ENCODE measurements at places on chromosomes 1 and 21.

GRCh38 chr1:92784021-92784638 lies 778 bp downstream of the EVI5 start:
- peaks cover 22% of the 10 kb centered on the region for H3K4me1 ChIP-seq
- H3K36me3 ChIP-seq: no peaks in the 10 kb centered on the region

- no peaks in the 10 kb centered on the region for H3K4me1 ChIP-seq
- H3K27me3 ChIP-seq: no peaks in the 10 kb centered on the region
- H3K27ac ChIP-seq: no peak overlapping the region
- H3K36me3 ChIP-seq: peaks cover 69% of the 10 kb centered on the region
- DNase-seq: no peak
Measured at GRCh38 chr1:235745503-235746136, 96.0 kb upstream of the GNG4 start.

DNA sequence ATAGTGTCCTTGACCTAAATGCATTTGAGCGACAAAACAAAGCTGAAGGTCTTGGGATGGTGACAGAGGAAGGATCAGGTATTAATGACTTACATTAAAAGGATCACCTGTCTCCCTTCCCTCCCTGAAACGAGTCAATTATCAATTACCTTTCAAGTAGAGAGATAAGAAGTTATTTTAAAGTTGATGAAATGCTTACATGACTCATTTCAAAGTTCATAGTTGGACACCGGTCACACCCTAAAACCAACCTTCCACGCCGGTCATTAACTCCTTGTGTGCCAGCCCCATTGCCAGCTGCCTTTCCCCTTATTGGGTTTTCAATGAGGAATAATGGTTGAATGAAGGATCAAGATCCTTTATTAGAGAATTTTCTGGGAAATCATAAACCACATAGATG lies 129.8 kb downstream of the ZP4 start:
- no peak overlapping the region for H3K27ac ChIP-seq
- no peak for DNase-seq
- no peaks in the 10 kb centered on the region for H3K4me1 ChIP-seq
- no peaks in the 10 kb centered on the region for H3K36me3 ChIP-seq
- no peak overlapping the region for H3K4me3 ChIP-seq
- H3K27me3 ChIP-seq: no peaks in the 10 kb centered on the region

GRCh38 chr1:86104606-86105532 lies 51.7 kb downstream of the COL24A1 start:
- no peaks in the 10 kb centered on the region for H3K36me3 ChIP-seq
- no peaks in the 10 kb centered on the region for H3K4me1 ChIP-seq
- no peak for DNase-seq
- no peak overlapping the region for H3K27ac ChIP-seq
- H3K27me3 ChIP-seq: no peaks in the 10 kb centered on the region

GRCh38 chr1:198620951-198621824 lies 17.7 kb upstream of the PTPRC start:
- no peaks in the 10 kb centered on the region for H3K36me3 ChIP-seq
- H3K4me1 ChIP-seq: peaks cover 90% of the 10 kb centered on the region

- peaks cover 25% of the 10 kb centered on the region for H3K4me1 ChIP-seq
- no peaks in the 10 kb centered on the region for H3K27me3 ChIP-seq
- H3K4me3 ChIP-seq: no peak overlapping the region
- H3K27ac ChIP-seq: no peak overlapping the region
- no peak for DNase-seq
Measured at GRCh38 chr1:197675583-197676208, 99.6 kb downstream of the DENND1B start.

DNA sequence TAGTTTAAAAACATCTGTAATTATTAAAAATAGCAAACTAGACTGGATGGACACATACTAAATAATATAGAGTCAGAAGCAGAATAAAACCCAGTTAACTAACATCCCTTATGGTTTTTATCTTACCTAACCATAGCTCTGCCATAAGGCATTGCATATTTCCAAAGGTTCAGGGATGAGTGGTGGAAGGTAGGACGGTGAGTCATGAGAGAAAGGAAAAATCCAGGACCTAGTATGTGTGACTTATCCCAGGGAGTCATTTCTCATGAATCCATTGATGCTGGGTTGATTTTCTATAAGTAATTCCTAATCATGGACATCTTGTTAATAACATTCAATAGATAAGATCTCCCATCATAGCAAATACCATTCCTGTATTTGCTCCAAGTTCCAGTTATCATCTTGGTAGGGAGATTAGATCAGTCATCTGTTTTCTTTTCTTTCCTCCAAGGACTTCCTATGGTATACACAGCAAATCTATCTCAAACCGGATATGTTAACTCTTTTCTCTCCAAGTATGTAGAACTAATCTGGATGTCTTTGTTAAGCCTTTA lies 490.7 kb upstream of the B3GALT2 start:
- H3K36me3 ChIP-seq: no peaks in the 10 kb centered on the region
- no peaks in the 10 kb centered on the region for H3K27me3 ChIP-seq
- no peak overlapping the region for H3K27ac ChIP-seq
- H3K4me3 ChIP-seq: no peak overlapping the region
- peaks cover 24% of the 10 kb centered on the region for H3K4me1 ChIP-seq

- H3K4me1 ChIP-seq: no peaks in the 10 kb centered on the region
- H3K27me3 ChIP-seq: no peaks in the 10 kb centered on the region
- no peak for DNase-seq
- no peak overlapping the region for H3K4me3 ChIP-seq
Measured at GRCh38 chr1:71245246-71245645, 164.4 kb upstream of the ZRANB2 start.

DNA sequence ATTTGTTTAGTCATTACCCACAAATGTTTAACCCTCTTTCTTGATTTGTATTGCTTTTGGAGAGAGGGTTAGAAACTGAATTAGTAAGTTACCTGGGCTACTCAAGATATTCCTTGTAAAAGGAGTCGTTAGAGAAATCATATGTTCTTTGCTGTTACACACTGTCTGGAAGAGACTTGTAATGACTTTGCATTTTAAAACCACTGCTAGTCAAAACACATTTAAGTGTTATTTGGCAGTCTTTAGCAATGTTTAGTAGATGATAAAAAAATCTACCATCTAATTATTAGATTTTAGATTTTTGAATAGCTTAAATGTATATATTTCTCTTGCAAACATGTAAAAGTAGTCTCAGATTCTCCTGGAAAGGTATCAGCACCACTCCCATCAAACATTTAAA lies 6.6 kb downstream of the OSBPL9 start:
- no peaks in the 10 kb centered on the region for H3K36me3 ChIP-seq
- H3K4me3 ChIP-seq: no peak overlapping the region
- DNase-seq: no peak
- no peak overlapping the region for H3K27ac ChIP-seq
- H3K4me1 ChIP-seq: peaks cover 42% of the 10 kb centered on the region
- H3K27me3 ChIP-seq: no peaks in the 10 kb centered on the region

- no peaks in the 10 kb centered on the region for H3K27me3 ChIP-seq
- peaks cover 2% of the 10 kb centered on the region for H3K4me1 ChIP-seq
- no peaks in the 10 kb centered on the region for H3K36me3 ChIP-seq
- no peak overlapping the region for H3K27ac ChIP-seq
- DNase-seq: peak; percentile 68
Measured at GRCh38 chr1:40612345-40612831, 53.1 kb downstream of the RIMS3 start.

GRCh38 chr1:11052839-11053757 lies 6.1 kb upstream of the MASP2 start:
- H3K4me3 ChIP-seq: no peak overlapping the region
- H3K4me1 ChIP-seq: peaks cover 24% of the 10 kb centered on the region

- peaks cover 14% of the 10 kb centered on the region for H3K27me3 ChIP-seq
- no peaks in the 10 kb centered on the region for H3K4me1 ChIP-seq
- H3K36me3 ChIP-seq: no peaks in the 10 kb centered on the region
- no peak overlapping the region for H3K27ac ChIP-seq
- DNase-seq: no peak
- no peak overlapping the region for H3K4me3 ChIP-seq
Measured at GRCh38 chr1:93411000-93411399, 36.9 kb upstream of the FNBP1L start.

DNA sequence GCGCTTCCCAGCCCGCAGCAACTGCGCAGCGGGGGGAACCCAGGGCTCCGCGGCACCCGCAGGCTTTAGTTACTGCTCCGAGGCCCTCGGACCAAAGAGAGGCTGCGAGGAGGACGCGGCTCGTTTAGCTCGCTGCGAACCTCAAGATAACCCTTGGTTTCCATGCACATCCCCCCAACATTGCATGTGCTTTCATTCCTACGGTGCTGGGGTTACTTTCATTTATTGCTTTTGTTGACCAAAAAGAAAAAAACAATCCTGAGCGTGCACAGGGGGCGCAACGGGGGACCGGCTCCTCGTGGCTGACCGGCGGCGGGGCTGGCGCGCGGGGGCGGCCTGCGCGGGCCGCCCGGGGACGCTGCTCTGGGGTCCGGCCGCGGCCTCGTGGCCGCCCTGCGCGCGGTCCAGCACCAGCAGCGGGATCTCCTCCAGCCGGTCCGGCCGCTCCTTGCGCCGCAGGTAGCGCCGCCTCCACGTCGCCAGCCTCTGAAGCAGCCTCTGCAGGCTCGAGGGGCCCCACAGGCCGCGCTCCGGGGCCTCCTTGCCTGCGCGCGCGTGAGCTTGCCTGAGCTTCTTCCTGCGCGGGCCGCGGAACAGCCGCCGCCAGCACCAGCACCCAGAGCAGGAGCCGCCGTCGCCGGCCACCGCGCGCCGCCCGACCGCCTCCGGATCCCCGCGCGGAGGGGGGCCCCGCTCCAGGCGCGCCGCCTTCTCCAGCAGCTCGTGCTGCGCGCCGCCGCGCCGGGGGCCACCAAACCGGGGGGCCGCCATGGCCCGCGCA lies 77.4 kb downstream of the DESI2 start:
- DNase-seq: peak; percentile 57
- peaks cover 45% of the 10 kb centered on the region for H3K27me3 ChIP-seq
- no peak overlapping the region for H3K27ac ChIP-seq
- H3K36me3 ChIP-seq: peaks cover 1% of the 10 kb centered on the region
